Stimulated activated CD4-positive, alpha-beta T cell treated with anti-CD3 and anti-CD28 coated beads, Interleukin-1b, Interleukin-23, amount 100 ng/mL, for 24 hours (primary cell): ENCODE measurements at places on chromosomes 5 and 9.

GRCh38 chr9:125376261-125377226 is 114.9 kb downstream of the GAPVD1 start:
- DNase-seq, result no peak

DNA sequence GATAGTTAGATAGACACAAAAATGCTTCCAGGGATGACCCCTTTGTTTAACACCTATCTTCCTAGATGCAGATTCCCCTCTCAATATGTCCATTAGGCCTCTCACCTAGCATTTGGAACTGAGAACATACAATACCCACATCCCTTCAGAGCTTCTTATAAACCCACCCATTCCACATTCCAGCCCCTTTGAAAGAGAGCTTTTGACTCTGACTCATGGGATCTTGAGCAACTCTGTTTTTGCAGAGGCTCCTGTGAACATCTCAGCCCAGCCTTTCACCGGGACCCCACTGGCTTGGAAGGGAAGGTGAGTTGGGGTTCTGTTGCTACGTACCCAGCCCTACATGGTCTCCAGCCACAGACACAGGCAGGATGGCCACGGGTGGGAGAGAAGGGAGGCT is 195.5 kb downstream of the FRMD3 start:
- no peak for DNase-seq

GRCh38 chr9:126095546-126096190 is 231.0 kb upstream of the MVB12B start:
- DNase-seq, result no peak

DNA sequence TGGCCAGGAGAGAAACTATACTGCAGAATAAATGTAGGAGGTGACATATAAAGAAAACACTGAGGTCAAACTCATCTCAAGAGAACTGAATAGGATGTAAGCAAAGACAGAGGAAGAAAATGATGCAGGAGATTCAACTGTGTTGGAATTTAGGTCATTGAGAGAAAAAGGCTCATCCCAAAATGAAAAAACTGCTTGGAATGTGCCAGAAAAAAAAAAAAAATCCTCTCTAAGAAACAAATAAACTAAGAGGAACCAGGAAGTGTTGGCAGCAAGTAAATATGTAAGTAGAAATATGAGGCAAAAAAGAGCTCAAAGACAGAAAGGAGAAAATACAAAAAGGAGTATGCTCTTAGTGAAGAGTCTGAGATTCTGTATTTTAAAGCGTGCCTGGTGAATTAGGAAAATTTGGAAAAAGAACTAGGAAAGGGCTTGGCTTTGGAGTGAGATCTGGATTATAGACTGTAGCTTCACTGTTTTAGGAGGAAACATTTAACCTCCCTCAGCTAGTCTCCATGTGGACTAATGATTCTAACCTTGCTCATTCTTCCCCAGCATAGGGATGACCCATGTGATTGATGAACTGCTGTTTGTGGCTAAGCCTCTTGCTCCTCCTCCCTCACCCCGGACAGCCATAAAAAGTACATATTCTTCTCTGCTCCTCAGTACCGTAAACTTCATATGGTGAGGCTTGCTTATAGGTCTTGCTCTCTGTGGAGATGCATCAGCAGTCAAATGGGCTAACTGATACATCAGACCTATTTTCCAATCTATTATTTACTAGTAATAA is 185.6 kb upstream of the POU5F2 start:
- no peak for DNase-seq

- DNase-seq, result no peak
These were observed 39.7 kb upstream of the SARDH start for GRCh38 chr9:133777871-133778270.

- no peak for DNase-seq
These were observed 135.6 kb downstream of the LIFR start for GRCh38 chr5:38420691-38421390.

- DNase-seq, result no peak
These were observed 41.0 kb downstream of the DMRT1 start for GRCh38 chr9:882416-882924.

GRCh38 chr9:3261484-3261883 is 264.3 kb downstream of the RFX3 start:
- no peak for DNase-seq

DNA sequence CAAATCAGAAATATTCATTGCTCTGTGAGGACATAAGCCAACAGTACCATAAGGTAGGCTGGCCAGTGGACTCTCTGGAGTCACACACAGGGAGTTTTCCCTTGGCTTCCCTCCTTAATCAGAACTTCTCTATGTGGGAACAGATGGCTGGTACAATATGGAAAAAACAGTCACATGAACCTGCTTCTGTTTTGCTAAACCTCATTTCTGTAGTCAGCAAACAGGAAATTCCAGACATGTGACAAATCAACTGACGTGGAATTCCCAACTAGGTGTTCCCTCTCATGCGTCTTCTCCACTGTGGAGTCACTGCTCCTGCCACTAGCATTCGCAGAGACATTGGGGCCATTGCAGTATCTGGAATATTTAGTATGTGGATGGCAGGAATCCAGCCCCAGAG is 617.6 kb downstream of the KIF4B start:
- DNase-seq, result no peak

DNA sequence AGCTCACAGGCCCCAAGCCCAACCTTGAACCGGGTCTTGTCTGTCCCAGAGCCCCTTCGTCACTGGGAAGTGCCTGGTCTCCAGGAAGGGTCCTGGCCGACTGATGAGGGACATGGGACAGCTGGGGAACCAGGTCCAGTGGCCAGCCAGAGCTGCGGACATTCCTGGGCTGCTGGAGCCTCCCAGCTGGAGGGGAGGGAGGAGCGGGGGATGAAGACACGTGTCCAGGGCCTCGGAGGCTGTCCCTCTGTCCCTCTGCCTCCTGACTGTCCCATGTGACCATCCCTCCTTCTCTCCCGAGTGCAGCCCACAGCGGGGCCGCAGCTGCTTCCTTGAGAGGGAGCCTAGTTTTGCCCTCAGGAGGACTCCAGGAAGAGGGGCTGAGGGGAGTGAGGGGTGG is 41.7 kb upstream of the UBAC1 start:
- DNase-seq, result no peak

DNA sequence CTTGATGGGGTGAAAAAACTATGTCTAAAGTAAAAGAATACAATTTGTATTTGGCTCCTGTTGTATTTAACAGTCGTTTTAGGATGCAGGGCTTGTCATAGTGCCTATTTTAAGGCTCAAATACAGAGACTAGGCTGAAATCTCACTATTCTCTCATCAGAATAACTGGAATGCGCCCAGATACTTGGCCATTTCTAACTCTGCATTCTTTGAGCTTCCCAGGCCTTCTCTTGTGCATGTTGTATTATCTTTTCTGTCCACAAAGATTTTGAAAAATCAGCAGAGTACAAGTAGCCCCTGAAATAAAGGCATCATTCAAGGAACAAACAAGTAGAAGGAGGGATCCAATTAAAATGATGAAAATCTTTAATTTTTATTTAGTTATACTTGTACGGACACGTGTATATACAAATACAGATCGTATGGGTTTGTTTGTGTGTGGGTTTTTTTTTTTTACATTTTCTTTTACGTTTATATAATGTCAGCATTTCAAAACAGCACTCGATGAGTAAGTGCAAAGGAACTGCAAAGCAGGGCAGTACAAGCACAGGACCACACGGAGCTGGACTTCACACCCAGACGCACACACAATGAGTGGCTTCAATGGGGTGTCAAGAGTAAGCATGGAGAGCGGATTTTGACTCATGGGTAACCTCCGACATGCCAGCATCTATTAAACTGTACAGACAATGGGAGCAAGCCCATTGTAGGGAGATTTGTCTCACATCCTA is 294.0 kb downstream of the EFNA5 start:
- DNase-seq, result no peak

GRCh38 chr5:53080271-53080670 is 29.3 kb downstream of the MOCS2 start:
- DNase-seq, result no peak

DNA sequence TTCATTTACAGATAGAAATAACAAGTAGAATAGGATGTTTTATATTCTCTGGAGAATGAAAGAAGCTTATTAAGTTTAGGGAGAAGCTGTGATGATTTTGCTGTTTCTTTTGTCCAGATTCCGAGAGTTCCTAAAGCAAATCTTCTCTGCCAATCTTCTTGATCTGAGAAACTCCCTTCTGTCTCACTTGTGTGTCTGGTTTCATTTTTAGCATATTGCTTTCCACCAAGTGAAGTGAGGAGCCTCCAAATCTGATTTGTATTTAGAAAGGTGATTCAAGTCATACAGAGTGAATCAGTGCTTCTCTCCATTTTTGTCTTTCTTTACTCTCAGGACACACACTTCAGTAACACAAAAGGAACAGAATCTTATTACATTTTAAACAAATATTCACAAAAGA is 48.4 kb downstream of the STX17 start:
- DNase-seq, result no peak

DNA sequence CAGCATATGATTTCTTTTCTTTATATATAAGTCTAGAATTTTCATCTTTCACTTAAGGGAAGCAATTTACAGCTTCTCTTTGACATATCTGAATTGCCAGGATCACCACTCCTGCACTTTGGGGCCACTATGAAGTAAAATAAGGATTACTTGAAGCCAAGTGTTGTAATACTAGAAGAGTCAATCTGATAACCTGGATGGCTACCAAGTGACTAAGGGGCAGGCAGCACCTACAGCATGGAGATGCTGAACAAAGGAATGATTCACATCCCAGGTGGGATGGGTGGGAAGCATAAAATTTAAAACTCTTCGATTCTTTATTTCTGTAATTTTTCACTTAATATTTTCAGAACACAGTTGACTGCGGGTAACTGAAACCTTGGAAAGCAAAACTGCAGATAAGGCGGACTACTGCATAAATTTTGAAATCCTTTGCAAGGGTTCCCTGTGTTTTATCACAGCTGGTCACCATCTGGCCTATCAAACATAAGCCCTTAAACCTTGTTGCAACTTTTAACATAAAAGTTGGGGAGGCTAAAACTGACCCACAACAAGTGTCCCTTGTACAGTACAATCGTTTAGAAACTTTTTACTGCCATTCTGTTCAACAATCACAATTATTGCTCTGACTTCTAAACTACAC is 31.2 kb downstream of the NR3C1 start:
- no peak for DNase-seq

DNA sequence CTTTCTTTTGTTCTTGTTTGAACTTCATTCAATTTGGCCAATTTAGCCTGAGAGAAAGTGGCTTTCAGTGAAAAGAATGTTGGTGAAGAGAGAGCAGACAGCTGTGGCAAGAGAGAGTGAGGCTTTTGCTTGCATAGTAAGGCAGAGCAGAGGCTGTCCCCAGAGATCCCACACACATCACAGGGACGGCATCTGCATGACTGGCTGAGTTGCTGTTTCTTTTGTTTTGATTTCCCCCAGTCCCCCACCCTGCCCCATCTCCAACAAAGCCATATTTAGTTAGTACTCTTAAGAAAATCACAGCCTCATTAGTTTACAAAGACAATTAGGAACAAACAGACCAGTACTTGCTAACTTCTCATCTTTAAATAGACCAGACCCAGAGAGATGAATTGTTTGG is 363.9 kb upstream of the SEMA6A start:
- DNase-seq, result no peak

- DNase-seq, result no peak
These were observed 498.0 kb downstream of the PRDM9 start for GRCh38 chr5:24005384-24005783.

DNA sequence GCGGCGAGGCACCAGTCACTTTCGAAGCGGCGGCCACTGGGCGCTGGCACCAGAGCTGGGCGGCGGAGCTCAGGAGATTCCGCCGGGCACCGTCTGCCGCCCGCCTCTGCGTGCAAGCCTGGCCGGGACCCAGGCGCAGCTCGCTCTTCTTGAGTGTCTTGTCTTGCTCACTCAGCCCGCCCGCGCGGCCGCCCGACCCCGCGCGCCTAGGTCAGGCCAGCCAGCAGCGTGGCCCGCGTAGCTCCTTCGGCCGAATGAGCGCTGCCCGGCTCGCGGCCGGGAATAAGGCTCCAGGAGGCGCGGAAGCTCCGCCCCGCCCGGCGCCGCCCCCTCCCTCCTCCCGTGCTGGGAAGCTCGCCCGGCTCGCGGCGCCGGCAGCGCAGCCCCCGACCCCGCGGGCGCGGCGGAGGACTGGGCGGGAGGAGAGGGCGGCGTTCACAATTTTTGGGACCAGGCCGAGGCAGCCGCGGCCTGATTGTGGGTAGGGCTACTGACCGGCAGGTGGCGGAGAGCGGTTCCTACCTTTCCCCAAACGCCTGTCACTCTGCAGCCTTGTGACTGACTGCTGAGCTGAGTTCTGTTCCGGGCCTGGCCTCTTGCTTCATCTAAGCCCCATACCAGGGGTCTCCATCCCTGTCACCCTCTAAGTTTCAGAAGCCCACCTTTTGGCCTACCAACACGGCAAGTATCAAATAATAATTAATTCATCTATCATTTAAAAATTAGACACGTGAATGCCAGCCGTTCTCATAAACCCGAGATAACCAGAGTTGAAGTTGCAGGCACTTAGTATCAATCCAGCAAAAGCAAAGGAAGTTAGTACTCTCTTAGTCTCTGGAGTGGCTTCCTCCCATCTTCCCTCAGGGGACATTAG is at the start of gene HBEGF:
HBEGF (minus strand) TSS at position 256 of the 874 bp plus-strand sequence. CDS start 275 bp downstream, outside the sequence.
- peak; percentile 41 for DNase-seq

GRCh38 chr5:643811-644271 is 31.7 kb downstream of the CEP72 start:
- no peak for DNase-seq

GRCh38 chr9:132823370-132824145 is 54.5 kb downstream of the AK8 start:
- DNase-seq, result no peak

GRCh38 chr5:138869763-138870500 is 5.2 kb downstream of the LRRTM2 start:
- DNase-seq, result no peak

DNA sequence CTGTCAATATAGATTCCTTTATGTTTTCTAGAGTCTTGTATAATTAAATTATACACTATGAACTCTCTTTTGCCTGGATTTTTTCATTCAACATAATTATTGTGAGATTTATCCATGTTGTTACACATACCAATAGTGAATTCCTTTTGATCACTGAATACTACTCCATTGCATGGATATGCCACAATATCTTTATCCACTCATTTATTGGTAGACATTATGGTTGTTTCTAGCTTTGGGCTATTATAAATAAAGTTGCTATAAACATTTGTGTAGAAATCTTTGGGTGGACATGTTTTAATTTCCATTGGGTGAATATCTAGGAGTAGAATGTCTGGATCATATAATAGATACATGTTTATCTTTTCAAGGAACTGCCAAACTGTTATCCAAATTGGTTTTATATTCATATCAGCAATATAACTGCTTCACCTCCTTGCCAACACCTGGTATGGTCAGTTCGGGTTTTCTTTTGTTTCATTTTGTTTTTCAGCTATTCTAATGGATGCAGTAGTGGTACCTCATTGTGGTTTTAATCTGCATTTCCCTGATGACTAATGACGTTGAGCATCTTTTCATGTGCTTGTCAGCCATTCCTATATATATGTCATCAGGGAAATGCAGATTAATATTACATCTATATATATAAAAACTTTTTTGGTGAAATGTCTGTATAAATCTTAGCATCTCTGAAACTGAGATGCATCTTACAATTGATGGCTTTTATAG is 32.1 kb upstream of the TCF7 start:
- no peak for DNase-seq

DNA sequence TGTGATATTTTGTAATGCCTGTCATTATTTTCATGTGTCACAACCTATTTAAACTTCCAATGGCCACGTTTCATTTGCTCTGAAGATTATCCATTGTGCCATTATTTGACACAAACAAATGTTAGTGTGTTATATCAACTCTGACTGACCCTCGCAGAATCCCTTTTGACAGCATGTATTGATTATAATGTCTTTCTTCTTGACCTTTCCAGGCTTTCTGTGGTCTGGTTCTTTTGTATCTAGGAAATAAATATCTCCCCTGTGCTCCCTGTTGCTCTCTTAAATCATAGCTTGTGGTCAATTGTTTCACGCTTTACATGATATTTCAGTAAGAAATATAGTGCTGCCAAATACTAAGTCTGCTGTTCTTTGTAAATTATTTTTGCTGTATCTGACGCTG is 442.6 kb downstream of the SEMA5A start:
- no peak for DNase-seq
